Neural cell (in vitro differentiated cells): ENCODE measurements at places on chromosomes 6 and 20. TPM values are rescaled to one million over a fixed set of nuclear protein-coding genes. Genes with fewer than 3 reads are reported as not detected.

The MEP1A gene
- not detected in 2 replicates for polyA plus RNA-seq

The TNFRSF6B gene
- 9.4 TPM in 1 of 2 replicates, not detected in the other for polyA plus RNA-seq

The SLC24A3 gene
- polyA plus RNA-seq, result 6.5 and 7.4 TPM in 2 replicates

The SMOC2 gene
- 0.50 and 1.2 TPM in 2 replicates for polyA plus RNA-seq

The NHLRC1 gene
- polyA plus RNA-seq, result 0.32 and 1.2 TPM in 2 replicates

The ELOVL2 gene
- 4.3 and 5.4 TPM in 2 replicates for polyA plus RNA-seq

The SLC22A16 gene
- not detected in 2 replicates for polyA plus RNA-seq

The OLIG3 gene
- polyA plus RNA-seq, result not detected in 2 replicates

The TMEM14C gene
- 106 and 124 TPM in 2 replicates for polyA plus RNA-seq

The DEFB123 gene
- not detected in 2 replicates for polyA plus RNA-seq

The GNRH2 gene
- polyA plus RNA-seq, result 1.9 and 3.0 TPM in 2 replicates

The ABHD16B gene
- not detected in 2 replicates for polyA plus RNA-seq

The GMPR gene
- polyA plus RNA-seq, result 1.6 TPM in 1 of 2 replicates, not detected in the other

The ANKRD66 gene
- not detected in 2 replicates for polyA plus RNA-seq

The MAP1LC3A gene
- polyA plus RNA-seq, result 56.2 and 58.3 TPM in 2 replicates

The SALL4 gene
- 1.1 and 1.4 TPM in 2 replicates for polyA plus RNA-seq

The C20orf202 gene
- 0.62 and 0.84 TPM in 2 replicates for polyA plus RNA-seq

The PRDM1 gene
- 0.09 TPM in 1 of 2 replicates, not detected in the other for polyA plus RNA-seq

The NKX2-4 gene
- not detected in 2 replicates for polyA plus RNA-seq

The DCDC2 gene
- polyA plus RNA-seq, result 0.06 and 0.57 TPM in 2 replicates

The PHACTR3 gene
- 1.3 and 1.6 TPM in 2 replicates for polyA plus RNA-seq

The NRSN1 gene
- polyA plus RNA-seq, result 23.1 and 24.5 TPM in 2 replicates

The EEF1A2 gene
- polyA plus RNA-seq, result 208 and 260 TPM in 2 replicates
